Stimulated activated CD8-positive, alpha-beta memory T cell treated with anti-CD3 and anti-CD28 coated beads, Interleukin-4, amount 100 ng/mL, for 4 hours (primary cell): ENCODE measurements at places on chromosomes 12 and 14.

DNA sequence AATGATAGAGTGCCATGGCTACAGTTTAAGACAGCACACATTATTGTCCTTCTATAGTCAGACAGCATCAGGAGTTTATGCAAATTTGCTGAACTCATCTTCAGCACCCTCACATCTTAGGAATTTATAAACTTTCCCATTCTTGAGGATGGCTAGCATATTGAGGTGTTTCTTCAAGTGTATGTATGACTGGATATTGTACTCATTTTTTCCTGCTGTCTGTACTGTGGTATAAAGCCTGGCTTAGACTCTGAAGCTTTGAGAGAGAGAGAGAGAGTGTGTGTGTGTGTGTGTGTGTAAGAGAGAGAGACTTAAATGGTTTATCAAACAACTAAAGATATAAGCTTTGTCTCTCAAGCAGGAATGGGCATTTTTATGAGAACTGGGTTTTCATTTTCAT lies 161.6 kb downstream of the PIK3C2G start:
- no peak for DNase-seq

- no peak for DNase-seq
Observed at GRCh38 chr14:34355584-34356263, 106.3 kb downstream of the SPTSSA start.

GRCh38 chr12:5072311-5072710 lies 28.6 kb downstream of the KCNA5 start:
- DNase-seq: no peak

- DNase-seq: no peak
Observed at GRCh38 chr14:51653775-51654532, 2.2 kb downstream of the FRMD6 start.

DNA sequence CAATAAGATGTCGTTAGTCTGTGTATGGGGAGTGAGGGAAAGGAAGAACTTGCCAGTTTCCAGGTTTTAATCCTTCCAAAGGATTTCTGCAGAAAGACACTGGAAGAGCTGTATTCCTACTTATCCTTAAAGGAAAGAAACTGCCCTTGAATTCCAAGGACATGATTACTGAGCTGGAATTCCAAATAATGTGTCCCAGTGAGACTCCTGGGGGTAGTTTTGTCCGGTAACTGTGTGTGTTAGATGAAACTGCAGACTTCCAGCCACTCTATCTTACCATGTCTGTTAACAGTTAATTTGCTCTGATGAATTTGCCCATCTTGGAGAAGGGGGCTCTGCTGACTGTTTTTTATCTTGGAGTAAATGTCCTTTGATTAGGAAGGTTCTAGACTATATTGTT lies 33.0 kb downstream of the CKB start:
- DNase-seq: no peak

DNA sequence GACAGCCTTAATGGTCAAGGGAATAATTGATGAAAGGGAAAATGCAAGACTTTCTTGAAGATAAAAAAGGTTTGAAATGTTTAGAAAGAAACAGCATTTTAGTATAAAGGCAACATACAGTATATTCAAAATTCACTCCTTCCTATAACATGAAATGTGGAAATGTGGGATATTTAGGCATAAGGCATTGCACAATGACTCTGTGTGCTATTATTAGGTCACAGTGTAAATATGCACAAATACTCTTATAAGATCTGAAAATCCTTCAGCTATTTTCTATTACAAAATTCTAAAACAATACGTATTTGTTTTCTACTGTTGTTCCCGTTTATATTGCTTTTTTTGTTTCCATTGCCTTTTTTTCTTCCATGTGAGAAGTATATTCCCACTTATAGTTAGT lies 127.7 kb downstream of the SLC16A7 start:
- DNase-seq: no peak

DNA sequence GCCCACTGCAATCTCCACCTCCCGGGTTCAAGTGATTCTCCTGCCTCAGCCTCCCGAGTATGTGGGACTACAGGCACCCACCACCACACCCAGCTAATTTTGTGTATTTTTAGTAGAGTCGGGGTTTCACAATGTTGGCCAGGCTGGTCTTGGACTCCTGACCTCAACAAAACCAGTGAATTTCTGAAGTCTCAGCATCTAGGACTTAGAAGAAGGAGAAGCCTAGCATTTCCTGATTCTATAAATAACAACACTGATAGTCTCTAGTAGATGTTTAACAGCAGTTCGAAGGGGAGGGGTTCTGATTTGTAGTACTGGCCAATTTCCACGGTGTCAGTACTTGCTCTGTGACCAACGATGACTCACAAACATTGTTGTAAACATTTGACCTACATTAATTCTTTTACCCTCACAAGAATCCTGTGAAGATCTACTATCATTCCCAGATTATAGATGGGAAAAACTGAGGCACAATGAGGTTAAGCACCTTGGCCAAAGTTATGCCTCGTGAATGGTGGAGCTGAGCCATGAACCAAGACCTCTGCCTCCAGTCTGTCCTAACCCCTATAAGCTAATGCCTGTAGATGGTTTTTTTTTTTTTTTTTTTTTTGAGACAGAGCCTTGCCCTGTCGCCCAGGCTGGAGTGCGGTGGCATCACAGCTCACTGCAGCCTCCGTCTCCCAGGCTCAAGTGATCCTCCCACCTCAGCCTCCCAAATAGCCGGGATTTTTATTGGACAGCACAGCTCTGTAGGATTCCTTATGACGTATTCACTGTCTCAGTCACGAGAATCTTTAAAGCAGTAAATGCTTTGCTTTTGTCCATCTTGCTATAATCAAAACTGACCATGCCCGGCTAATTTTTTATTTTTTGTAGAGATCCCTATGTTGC lies 5.2 kb downstream of the P2RX4 start:
- DNase-seq: no peak

DNA sequence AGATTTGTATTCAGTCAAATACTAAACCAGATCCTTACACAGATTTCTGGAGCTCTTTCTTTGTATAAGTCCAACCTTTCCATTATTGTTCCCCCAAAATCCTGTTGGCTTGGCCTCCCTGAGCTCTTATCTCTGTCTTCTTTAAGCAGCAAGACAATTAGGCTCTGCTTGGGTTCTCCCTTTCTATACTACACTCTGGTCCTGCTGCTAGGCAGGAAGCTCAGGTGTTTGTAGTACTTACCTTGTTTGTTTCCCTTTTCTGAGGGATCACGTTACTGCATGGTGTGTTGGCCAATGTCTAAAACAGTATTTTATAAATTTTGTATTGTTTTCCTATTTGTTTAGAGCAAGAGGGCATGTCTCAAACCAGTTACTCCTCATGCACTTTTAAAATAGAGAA lies 192.9 kb downstream of the PRKD1 start:
- no peak for DNase-seq

DNA sequence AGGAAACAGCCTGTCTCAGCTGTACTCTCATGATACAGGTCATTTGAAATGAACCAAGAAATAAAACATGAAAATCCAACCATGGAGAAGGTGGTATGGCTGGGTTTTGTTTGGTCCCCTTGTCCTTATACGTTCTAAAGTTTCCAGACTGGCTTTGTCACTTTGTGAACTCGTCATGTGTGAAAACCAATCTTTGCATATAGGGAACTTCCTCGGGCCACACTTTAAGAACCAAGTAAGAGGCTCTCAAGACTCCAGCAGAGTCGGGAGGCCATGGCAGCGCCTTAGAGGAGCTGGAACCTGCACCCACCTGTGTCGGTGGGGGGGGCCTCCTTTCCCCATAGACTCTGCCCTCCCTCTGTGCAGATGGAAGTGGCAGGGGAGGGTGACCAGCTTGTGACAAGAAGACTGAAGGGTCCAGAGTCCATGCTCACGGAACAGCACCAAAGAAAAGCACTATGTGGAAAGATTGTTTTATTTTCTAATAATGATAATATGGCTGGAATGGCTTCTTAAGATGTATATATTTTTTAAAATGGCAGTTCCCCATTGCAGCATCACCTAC lies 125.3 kb downstream of the ESRRB start:
- no peak for DNase-seq

DNA sequence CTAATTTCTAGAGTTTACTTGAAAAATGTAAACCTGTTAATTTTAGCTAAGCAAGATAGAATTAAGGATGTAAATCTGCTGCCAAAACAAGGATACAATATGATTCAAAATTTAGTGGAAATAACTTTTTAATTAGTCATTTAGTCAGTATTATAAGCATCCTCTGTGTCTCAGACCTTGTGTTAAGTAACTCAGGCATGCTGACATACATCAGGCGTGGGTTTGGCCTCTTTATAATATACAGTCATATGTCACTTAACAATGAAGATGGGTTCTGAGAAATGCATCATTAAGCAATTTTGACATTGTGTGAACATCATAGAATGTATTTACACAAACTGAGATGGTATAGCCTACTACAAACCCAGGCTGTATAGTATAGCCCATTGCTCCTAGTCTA lies 386.9 kb downstream of the ZFP36L1 start:
- DNase-seq: no peak

DNA sequence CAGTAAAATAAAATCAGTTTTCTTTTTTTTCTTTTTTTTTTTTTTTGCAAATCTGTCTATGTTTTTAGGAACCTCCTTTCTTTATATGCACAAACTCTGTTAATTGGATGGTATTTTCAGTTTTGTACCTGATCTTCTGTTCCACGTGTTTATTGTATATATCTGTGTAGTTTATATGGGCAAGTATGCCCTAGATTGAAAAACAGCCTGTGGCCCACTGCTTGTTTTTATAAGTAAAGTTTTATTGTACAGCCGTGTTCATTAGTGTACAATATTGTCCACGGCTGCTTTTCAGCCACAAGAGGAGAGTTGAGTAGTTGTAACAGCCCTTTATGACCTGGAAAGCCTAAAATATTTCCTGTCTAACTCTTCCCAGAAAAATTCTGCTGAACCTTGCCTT lies 18.7 kb upstream of the MYO1H start:
- DNase-seq: no peak

DNA sequence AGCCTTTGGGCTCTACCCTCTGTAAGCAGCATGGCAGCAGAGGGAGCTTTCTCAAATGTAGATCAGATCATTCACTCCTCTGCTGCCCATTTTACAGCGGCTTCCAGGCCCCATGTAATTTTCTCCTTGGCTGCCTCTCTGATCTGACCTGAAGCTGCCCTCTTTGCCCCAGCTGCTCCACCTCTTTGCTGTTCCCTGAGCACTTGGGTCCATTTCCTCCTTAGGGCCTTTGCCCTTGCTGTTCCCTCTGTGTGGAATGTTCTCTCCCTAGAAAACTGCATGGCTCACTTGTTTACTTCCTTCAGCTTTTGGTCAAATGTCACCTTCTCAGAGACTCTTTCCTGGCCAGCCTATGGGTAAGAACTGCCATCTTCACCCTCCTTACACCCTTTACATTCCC lies 37.2 kb downstream of the SMOC1 start:
- DNase-seq: no peak

- DNase-seq: no peak
Observed at GRCh38 chr12:109608270-109608669, 34.7 kb downstream of the MVK start.

GRCh38 chr14:65485516-65485915 lies 73.0 kb downstream of the FUT8 start:
- no peak for DNase-seq

- DNase-seq: no peak
Observed at GRCh38 chr14:90647473-90648005, 168.7 kb downstream of the TTC7B start.

- DNase-seq: no peak
Observed at GRCh38 chr12:11855983-11856374, 206.5 kb downstream of the ETV6 start.

DNA sequence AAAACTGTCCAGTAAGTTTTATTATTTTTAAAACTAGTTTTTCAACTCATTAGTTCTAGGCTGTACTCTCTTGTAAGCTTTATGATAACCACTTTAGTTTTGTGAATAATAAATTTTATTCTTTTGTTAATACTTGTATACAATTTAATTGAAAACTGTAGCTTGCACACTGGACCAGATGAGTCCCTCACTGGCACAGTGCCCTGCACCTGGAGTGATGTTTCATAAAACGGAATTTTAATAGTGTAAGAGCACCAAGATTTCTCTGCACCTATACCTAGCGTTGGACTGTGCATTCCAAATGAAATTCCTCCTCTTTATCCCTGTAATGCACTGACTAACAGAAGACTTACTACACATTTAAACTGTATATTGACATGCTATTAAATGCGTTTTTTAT lies 80.8 kb downstream of the PRIMA1 start:
- DNase-seq: no peak

DNA sequence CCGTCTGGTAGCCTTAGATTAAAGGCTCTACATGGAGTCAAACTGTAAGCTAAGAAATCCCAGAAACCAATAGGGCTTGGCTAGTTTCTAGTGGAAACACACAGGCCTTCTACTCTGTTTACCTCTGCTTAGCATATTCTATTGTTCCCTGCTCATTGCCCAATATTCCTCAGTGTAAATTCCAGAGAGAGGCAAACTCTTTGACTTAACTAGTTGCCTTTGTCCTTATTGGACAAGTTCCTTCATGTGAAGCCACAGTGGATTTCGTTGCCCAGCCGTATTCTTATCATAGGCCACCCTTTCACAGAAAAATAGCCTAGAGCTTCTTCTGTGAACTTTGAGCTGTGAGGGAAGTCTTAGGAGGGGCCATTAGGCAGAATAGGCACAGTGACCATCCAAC lies 186.1 kb downstream of the PLCZ1 start:
- no peak for DNase-seq

- no peak for DNase-seq
Observed at GRCh38 chr12:84757978-84758377, 154.6 kb downstream of the SLC6A15 start.

GRCh38 chr14:91288876-91289275 lies 44.4 kb upstream of the GPR68 start:
- no peak for DNase-seq

- no peak for DNase-seq
Observed at GRCh38 chr14:24177041-24177825, 5.4 kb downstream of the REC8 start.

- DNase-seq: no peak
Observed at GRCh38 chr14:69037790-69038454, 58.8 kb upstream of the ACTN1 start.

- no peak for DNase-seq
Observed at GRCh38 chr14:103699901-103700752, 15.1 kb downstream of the XRCC3 start.

DNA sequence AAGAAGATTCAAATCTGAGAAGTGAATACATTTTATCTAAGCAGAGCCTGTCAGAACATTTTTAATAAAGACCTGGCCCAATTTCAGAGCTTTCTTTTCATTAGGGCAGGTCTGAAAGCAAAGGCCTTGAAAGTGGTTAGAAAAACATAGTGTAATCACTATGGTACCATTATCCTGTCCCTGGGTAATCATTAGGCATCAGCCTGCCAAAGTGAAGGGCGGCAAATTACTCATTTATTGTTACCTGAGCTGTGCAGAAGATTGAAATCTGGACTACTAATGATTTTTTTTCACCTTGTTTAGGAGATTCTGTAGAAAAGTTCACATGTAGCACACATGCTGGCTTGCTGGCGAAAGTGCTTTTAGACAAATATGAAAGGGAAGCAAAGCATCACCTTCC lies 92.6 kb upstream of the PRKD1 start:
- DNase-seq: no peak

DNA sequence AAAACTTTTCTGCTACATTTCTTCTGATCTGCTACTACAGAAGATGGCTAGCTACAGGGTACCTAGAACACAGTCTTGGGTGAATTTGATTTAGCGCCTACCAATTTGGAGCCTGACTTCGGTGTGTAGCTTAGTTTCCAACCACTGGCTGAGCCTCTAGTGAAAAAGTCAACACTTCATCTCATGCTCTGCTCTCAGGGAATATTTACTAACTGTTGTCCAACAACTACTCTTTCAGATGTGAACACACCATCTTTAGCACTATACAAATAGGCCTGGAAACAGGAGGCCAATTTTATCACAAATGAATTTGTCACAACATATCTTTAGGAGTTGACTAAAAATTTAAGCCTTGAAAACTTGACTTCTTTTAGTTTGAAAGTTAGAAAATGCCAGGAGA lies 167.9 kb downstream of the NELL2 start:
- no peak for DNase-seq
